ENCODE measurements at places on chromosomes 13 and 19.
A peak's percentile ranks its signal among the peaks of the same experiment; 100 is the strongest.

- no peak for DNase-seq
Observed at GRCh38 chr13:52931131-52931530, 82.7 kb upstream of the PCDH8 start.

GRCh38 chr19:39539518-39540332, at the start of gene EID2:
EID2 (minus strand) TSS chr19:39540161; CDS start chr19:39540079, 82 bp downstream.
- peak; percentile 97 for DNase-seq

DNA sequence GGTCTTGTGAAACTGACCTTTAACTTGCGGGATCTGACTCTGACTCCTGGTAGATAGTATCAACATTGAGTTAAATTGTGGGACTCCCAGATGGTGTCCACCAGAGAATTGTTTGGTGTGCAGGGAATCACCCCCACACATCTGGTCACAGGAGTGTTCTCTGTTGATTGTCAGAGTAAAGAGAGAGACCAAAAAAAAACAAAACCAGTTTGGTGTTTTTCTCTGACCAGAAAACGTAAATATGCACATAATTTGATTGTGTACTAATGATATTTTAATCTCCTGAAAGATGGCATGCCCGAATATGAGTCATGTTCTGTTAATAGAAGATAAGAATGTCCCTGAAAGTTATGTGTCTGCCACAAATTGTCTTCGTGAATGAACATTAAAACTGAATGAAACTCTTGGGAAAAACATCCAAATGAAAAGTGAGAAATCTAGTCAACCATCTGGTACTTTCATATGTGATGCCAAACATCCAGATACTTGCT, 118.5 kb upstream of the GPC6 start:
- no peak for DNase-seq

DNA sequence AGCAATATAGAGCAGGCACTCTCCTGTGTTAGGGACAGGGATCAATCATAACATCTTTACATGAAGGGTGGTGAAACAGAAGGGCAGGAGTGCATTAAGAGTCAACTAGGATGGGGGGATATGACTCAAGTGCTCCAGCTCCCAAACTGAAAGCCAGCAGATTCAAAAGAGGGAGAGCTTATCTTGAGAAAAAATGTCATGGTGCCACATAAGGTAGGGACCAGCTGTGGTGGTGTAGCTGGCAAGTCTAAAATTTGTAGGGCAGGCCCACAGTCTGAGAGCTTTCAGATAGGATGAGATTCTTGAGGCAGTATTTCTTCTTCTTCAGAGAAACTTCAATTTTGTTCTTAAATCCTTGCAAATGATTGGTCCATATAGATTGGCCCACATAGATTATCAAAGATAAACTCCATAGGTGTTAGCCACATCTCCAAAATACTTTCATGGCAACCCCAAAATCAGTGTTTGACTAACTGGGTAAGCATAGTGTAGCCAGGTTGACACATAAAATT, 19.1 kb downstream of the DNAJC15 start:
- no peak for DNase-seq

DNA sequence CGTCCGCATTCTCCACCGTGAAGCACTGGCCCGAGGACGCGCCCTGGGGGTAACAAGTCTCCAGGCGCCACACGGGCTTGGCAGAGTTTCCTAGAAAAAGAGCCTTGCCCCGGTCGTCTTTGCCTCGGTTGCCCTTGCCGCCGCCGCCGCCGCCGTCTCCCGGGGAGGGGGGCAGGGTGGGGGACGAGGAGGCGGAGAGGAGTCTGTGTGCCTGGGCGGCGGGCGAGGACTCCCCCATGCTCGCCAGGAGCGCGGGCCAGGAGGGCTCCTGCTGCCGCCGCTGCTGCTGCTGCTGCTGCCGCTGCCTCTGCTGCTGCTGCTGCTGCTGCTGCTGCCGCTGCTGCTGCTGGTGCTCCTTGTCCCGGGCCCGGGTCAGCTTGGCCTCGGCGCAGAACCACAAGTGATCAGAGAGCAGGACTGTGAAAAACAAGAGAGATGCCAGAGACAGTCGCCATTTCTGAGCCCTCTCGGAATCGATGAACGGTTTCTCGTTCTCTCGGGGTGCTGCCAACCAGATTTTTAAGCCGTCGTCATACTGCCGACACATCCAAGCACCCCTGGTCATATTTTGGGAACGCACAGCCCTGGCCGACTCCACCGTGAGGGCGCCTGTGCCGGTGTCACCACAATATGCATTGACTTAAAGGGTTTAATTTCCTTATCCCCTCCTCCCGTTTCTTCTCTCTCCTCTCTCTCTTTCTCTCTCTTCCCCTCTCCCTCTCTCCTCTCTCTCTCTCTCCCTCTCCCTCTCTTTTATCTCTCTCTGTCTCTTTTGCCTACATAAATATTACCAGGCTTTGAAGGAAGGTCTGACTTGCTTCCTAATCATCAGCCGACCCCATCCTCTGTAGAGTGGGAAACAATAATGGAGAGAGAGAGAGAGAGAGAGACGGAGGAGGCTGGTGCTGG, 349.1 kb downstream of the LIG4 start:
- peak; percentile 78 for DNase-seq
